Muscle of arm (tissue), 14 donors: ENCODE measurements at places on chromosomes 6 and 20. TPM values are rescaled to one million over a fixed set of nuclear protein-coding genes. Genes with fewer than 3 reads are reported as not detected.

Gene PNLDC1
- not detected for polyA plus RNA-seq

Gene LKAAEAR1
- polyA plus RNA-seq: 0.16 TPM

Gene SLC22A1
- 1.3 TPM for polyA plus RNA-seq

Gene HNF4A
- 0.04 TPM for polyA plus RNA-seq

Gene PKIG
- polyA plus RNA-seq: 49.7 TPM

Gene VPS52
- polyA plus RNA-seq: 45.1 TPM

Gene RFX6
- not detected for polyA plus RNA-seq

Gene HLA-DOB
- polyA plus RNA-seq: not detected

Gene MCHR2
- not detected for polyA plus RNA-seq

Gene SEC23B
- 30.3 TPM for polyA plus RNA-seq

GRCh38 chr6:109478222-109478805 lies 4.7 kb downstream of the ZBTB24 start:
- DNase-seq: no peak

DNA sequence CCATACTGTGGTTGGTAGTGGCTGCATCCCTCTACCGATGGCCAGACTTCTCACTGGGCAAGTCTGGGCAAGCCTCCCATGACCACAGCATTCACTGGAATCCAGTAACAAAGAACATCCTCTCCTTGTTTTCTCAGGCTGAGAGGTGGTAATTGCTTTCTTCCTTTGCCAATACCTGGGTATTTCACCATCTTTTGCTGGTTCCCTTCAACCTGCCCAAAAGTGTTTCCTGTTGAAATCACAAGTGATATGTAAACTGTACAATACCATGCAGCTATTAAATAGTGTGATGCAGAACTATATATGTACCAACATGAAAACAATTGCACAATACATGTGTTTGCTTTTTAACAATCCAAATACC lies at the start of gene PTCHD4:
TSS of gene PTCHD4 (minus strand) at position 55 of the 364 bp plus-strand sequence. CDS start 42,240 bp downstream, outside the sequence.
- no peak for DNase-seq

DNA sequence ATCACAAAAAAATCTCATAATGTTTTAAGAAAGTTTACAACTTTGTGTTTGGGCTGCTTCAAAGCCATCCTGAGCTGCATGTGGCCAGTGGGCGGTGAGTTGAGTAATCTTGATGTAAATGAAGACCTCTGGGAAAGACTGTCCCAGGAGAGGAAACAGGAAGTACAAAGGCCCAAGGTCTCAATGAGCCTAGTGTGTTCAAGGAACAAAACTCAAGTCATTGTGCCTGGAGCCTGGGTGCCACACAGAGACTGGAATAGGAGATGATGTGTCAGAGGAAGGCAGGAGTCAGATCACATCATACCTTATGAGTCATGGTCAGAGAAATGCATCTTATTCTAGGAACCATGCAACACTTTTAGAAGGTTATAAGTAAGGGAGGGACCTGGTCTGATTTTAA lies 51.5 kb downstream of the COL19A1 start:
- no peak for DNase-seq

- DNase-seq: no peak
Observed at GRCh38 chr6:132734694-132735236, 20.9 kb upstream of the VNN1 start.

- DNase-seq: no peak
Observed at GRCh38 chr20:57586370-57586793, 25.5 kb downstream of the PCK1 start.

DNA sequence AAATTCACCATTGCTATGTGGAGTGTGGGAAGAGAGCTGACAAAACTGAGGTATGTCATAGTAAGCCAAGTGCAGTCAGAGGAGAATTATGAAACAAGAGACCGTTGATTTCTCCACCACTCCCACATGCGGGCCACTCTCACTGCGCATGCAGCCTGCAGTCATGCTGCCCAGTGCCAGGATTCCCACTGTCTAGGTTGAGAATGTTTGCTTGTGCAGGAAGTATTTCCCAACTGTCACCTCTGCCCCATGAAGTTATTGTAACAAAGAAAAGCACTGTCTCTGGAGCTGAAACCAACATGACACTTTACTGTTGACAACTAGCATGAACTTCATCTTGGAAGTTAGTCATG lies 18.7 kb upstream of the SFT2D1 start:
- no peak for DNase-seq

DNA sequence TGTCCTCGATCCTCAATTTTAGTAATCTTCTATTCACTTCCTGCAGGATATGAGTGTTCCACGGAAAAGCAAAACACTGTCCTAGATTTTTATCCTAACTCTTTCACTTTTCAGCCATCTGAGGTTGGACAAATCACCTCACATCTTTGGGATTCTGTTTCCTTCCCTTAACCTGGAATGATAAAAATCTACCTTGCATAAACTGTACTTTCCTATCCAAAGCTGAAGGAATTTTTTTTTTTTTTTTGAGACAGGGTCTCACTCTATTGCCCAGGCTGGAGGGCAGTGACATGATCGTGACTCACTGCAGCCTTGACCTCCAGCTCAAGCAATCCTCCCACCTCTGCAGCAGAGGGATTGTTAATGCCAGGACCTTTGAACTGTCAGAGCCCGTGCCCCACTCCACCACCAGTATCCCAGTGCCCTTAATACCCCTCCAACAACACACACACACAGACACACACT lies 20.5 kb downstream of the CAPN11 start:
- no peak for DNase-seq

DNA sequence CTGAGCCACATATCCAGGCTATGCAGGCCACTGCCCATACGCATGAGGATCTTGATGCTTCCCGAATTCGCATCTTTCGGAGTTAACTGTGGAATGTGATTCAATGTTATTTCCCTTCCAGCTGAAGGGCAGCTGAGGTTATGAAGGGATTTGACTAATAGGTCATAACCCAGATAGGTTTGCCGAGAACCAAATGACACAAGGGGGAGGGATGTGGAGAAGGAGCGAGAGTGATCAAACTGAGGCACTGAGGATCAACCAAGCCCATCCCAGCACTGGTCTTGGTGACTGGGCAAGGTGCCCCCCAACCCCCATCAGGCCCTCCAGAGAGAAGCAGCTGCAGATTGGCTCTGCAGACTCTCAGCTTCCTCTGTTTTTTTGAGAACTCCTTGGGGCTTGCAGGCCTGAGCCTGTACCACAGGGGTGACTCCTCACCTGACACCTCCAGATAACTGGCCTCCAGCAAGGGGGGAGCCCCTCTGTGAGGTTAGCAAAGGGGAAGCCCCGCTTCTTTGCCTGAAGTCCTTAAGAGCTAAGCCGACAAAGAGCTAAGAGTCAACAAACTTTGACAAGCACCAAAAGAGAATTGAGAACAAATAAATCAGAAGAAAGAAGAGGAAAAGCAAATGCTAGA lies 185.9 kb downstream of the PDE7B start:
- DNase-seq: no peak

GRCh38 chr6:25178336-25179035 lies 100.7 kb upstream of the CARMIL1 start:
- no peak for DNase-seq

DNA sequence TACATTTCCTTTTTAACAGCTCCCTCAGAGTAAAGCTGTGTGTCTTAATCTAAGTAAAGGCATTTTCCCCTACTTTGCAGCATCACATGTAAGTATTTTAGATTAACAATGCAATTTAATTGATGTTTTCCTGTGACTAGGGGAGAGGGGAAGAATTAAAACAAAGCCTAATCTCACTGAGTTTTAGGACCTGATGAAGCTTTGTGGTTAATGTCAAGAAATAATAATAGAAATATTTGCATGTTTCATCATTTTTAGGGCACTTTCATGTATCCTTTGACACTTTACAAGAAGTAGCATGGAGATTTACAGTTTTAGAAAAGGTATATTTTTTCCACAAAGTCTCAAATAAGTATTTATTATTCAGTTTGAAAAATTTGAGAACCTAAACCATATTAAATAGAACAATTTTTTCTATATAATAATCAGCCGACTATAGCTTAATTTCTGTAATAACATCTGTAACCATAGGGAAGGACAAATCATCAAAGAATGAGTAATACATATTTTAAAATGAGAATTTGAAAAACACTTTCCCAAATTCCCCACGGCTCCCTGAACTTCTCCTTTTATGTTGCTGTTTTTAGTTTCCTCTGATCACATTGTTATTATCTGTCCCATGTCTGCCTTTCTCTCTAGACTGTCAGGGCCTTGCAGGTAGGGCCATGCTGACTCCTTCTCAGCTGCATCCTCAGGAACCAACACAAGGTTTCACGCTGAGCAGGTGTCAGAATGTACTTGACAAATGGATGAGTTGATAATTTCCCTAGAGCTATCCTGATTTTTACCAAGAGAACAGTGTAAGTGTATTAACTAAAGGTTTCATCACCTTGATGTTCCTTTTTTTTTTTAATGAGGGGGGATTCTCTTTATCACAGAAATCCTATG lies 338.1 kb downstream of the SYNE1 start:
- DNase-seq: no peak

DNA sequence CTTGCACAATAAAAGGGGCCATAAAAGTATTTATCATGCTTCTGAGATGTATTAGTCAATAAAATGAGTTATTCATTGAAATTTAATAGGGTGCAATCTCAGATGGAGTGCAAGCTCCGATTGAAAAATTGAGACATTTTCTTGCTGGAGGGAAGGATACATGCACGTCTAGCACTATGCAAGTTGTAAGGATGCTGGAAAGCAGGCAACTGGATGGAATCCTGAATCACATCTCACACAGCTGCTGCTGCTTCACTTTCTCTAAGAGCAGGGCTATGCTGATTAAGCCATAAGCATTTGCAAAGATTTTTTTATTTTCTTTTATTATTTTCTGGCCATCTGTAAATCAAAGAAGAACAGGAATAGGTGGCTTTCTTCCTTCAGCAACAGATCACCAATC lies 308.8 kb upstream of the EPHA7 start:
- DNase-seq: peak; percentile 7

DNA sequence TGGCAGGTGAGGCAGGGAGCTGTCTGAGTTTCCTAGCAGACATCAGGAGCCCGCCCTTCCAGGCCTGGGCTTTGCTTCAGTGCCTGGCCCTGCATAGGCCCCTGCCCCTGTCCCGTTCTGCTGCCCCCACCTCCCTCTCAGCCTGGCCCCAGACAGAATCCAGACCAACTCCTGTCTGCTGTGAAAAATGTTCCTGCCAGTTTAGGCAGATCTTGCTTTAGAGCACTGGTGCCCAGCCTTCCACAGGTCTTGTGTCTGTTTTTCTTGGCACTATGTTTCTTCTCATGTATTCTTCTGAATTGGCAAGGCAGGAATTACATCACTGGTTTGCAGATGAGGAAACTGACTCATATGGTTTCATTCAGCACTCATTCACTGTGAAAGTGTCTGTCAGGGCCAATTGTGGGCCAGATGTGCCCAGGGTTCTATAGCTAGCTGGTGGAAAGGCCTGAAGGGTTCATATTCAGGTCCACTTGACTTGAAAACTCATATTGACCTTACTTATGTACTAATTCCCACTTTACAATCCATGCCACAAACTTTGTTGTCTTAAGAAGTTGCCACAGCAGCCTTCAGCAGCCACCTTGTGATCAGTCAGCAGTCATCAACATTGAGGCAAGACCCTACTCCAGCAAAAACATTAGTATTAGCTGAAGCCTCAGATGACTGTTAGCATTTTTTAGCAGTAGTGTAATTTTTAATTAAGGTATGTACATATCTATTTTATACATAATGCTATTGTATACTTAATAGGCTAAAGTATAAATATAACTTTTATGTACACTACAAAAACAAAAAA lies 40.5 kb downstream of the HLA-F start:
- DNase-seq: no peak

- DNase-seq: no peak
Observed at GRCh38 chr6:146903451-146903850, 300.8 kb upstream of the STXBP5 start.

- peak; percentile 76 for DNase-seq
Observed at GRCh38 chr6:168956884-168957730, 296.5 kb downstream of the THBS2 start.

DNA sequence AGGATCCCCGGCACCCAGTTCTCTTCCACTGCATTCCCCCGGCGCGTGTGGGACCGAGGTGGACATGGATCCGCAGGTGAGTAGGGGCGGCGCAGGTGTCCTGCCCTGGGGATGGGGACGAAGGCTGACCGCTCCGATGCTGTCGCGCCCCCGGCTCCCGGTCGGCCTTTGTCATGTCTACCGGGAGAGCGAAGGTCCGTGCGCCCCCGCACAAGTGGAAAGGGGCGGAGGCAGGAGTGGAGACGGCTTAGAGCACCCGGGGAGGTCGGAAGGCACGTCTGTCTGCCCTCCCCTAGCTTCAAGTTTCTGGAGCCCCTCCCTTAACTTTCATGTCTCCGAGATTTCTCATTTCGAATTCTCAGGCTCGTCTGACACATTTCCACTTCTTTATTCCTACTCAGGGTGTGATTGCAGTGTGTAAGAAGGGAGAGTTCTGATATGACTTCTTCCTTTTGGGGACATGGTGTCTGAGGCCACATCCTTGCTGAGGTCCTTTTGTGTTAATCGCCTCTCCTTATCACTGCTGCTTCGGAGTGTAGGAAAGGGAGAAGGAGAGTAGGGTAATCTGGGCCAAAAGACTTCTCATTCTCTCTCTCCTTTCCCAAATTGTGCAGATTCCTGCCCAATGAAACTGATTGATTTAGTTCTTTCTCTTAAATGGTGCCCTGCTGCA lies 435 bp downstream of the KIFC1 start:
- DNase-seq: no peak

DNA sequence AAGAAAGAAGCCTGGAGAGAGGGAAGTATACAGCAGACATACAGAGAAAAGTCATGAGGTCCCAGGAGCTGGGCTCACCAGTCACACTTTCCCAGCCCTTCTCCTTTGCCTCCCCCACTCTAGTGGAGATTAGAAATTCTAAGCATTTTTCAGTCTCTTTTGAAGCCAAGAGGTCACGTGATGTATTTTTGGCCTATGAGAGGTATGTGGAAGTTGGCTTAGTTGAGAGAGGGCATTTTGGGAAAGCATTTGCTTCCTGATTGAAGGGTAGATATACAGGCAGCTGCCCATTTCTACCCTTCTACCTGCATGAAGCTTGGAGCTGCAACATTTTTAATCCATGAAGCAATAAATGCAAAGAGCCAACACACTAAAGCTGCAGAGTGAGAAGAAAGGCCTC lies 106.0 kb upstream of the TNFAIP3 start:
- no peak for DNase-seq

DNA sequence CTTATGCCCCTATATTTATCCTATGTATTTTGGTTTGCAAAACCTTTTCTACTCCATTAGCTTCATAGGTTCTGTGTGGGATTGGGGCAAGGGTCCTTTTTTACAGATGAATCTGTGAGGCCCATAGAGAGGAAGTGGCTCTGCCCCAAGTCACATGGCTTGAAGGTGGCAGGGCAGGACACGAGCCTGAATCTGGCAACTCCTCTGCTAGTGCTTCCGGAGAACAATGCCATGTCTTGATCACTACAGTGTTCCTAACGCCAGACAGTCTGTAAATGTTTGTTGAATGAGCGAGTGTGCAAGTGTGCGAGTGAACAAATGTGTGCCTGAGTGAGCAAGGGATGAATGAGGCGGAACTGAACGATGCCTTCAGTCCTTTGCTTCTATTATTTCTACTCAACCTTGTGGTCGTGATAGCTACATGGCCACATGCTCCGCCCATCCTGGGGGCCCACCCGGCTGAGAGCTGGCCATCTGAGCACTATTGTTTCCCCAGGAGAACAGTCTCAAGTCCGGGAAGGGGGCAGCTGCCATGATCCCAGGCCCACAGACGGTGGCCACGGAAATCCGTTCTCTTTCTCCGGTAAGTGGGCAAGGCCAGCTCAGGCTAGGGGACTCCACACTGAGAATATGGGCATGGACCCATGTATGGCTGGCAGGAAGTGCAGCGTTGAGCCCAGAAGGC lies 17.8 kb upstream of the AAR2 start:
- DNase-seq: no peak
